NCI-H774 (cell line): ENCODE measurements at places on chromosomes 5 and 9.

- no peak for DNase-seq
Measured at GRCh38 chr9:124041817-124042116, 30.2 kb downstream of the LHX2 start.

DNA sequence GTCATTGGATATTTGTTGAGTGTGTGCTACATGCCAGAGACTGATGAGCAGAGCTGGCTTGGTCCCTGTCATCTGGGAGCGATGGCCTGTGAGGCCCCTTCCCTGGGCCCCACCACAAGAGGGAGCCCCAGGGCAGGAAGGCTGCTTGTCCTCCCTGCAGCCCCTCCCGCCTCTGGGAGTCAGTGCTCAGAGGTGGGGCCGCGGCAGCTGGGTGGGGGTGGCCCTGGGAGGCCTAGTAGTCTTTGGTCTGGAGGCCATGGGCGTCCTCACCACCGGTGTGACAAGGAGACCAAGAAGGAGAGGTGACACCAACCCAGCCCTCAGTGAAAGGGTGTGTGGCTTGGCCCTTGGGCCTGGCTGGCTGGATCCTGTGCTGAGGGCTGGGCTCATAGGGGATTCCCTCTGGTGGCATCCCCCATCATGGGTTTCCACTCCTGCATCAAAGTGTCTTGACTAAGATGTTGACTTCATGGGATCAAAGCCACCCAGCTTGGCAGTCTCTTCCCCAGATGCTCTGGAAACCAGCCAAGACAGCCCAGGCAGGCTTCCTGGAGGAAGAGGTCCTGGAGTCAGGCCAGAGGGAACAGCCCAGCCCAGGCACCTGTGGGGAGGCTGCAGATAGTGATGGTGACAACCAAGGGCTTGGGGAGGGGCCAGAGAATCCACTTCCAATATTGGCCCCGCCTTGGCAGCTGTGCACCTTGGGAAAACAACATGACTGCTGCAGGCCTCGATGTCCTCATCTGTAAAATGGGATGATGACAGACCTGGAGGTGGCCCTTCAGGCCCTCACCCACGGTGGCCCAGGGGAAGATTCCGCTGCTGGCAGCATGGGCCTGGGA lies 166.7 kb downstream of the GAPVD1 start:
- no peak for DNase-seq

DNA sequence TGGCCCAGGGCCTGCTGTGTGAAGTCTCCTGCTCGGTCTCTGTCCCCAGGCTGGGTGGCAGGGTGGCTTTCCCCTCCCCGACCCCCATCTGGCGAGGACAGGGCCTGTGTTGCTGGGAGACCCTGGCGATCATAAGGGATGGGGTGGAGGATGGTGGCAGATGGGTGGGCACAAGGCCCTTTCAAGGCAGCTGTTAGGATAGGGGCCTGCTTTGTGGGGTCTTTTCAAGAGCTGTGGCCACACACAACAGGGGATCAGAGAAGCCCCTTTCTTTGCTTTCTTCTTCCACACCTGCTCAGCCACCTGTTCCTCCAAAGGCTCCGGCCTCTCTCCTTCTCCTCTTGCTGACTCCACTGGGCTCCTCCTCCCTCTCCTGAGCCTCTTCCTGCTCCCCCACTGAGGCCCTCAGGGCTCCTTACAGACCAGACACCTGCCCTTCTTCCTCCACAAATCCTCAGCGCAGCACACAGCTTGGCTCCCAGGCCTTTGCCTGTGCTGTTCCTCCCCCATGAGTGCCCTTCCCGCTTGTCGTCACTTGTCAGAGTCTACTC lies 15.0 kb upstream of the NEURL1B start:
- DNase-seq: no peak

GRCh38 chr5:15995341-15996052 lies 184.1 kb downstream of the MARCHF11 start:
- DNase-seq: peak; percentile 33

DNA sequence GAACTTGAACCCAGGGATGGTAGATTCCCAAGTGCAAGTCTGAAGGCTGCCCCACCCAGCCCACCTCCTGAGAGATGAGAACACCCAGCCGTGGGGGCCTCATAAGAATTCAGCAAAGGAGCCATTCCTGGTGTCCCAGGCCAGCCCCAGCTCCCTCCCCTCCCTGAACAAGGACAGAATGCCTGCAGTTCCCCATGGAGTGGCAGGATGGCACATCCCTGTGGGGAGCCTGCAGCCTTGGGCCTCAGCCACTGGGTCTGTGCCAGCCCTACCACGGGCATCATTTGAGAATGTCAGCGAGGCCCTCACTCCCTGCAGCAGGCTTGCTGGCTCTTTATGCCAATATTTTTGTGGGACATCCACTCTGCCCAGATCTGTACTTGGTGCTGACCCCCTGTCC lies 36.2 kb upstream of the RAPGEF1 start:
- DNase-seq: no peak

GRCh38 chr5:53073348-53073747 lies 36.2 kb downstream of the MOCS2 start:
- no peak for DNase-seq

DNA sequence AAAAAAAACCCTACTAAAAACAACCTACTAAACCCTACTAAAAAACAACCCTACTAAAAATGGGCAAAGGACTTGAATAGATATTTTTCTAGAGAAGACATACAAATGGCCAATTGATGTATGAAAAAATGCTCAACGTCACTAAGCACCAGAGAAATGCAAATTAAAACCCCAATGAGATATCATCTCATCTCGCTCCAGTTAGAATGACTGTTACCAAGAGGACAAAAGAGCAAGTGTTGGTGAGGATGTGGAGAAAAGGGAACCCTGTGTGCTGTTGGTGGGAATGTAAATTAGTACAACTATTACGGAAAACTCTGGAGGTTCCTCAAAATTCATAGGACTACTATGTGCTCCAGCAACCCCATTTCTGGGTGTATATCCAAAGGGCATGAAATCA lies 10.8 kb downstream of the SDHA start:
- DNase-seq: no peak

DNA sequence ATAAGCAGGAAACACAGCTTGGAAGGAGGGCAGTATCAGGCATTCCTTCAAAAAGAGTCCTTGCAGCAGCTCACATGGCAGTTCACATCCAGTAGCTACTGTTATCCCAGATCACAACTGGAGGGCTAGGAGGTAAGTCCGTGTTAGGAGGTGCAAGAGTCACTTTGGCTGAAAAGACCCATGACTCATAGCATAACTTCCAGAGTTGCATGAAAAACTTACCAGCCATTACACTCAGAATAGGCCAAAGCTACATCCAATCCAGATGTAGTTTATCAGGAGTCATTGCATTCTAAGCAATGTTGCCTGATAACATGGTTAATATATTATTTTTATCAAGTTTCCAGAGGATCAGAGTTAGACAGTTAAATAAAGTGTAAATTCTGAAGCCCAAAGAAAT lies 1126.4 kb upstream of the SEMA6A start:
- no peak for DNase-seq

DNA sequence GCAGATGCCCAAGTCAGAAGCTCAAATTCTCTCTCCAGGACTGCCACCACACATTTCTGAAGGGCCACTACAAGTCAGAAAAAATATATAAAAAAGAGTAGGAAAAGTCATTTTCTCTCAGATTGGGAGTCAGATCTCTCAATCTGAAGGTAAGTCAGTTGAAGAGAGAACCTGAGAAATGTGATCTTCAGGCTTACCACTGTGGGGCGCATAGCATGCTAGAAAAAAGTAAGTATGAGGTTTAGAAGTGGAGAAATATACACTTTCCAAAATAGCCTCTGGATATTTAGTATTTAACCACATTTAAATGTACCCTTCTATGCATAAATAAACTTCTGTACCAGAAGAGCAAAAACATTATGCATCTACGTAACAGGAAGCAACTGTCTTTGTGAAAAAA lies 800.7 kb upstream of the CTNND2 start:
- no peak for DNase-seq

- DNase-seq: no peak
Measured at GRCh38 chr9:107782789-107783188, 293.2 kb upstream of the KLF4 start.

- no peak for DNase-seq
Measured at GRCh38 chr9:81886665-81887064, 41.6 kb upstream of the SPATA31D4 start.

DNA sequence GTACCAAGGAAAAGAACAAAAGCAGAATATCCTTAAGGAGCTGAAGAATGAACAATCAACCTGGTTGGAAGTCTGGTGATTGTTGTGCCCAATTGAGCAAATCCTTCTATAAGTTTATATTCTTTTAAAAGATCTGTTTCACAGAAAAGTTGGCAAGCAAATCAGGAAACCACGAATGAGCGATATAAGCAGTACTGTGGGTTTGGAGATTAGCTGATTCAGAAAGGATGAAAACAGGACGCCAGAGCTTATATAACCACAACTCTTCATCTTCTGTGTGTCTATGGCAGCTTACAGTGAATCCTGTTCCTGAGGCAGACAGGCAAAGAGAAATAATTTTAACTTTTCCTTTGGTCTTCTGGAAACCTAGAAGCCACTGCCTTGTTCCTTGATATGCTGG lies 61.7 kb downstream of the SLC38A9 start:
- no peak for DNase-seq

DNA sequence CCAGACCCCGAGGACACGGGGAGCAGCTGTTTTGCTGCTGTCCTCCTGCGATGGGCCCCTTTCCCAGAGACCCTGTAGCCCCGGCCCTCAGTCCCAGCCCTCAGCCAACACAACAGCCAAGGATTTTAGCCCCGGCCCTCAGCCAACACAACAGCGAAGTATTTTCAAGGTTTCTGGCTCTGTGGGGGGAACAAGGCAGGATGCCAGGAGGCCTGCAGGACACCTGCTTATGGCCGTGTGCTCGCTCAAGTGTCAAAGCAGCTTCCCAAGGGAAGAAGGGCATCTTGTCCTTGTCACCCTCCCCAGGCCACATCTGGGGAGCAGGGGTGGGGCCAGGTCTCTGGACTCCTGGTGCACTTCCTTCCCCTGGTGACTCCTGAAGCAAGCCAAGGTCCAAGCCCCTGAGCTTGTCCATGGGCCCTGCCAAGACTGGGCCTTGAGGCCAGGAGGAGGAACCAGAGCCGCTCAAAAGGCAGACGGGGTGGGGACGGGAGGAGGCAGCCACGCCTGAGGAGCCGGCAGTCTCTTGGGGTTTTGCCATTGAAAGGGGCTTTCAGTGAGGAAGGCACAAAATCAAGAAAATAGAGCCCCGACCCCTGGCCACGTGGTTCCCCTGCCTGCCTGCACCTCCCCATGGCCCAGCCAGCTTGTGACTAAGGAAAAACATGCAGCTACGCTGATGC lies 10.8 kb downstream of the KCNT1 start:
- no peak for DNase-seq

DNA sequence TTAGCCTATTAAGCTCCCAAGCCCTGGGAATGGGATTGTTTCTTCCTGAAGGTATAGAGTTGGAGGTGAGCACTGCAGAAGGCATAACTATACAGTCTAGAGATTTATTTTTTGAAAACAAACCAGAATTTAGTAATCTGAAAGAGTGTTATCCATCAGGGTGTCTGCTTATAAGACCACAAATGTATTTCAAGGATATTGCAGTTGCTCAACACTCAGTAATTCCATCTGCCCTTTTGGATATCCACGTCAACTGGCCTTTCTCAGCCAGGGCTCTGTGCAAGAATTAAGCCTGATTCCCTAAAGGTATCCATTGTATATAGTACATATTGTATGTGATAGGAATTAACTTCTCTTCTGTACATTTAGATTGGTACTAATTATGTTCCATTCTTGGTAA lies 15.0 kb upstream of the IL31RA start:
- no peak for DNase-seq

- peak; percentile 59 for DNase-seq
Measured at GRCh38 chr9:113343732-113344231, 3.7 kb upstream of the WDR31 start.
